ENCODE measurements at places on chromosomes 3 and 15.

- H3K27me3 ChIP-seq: no peaks in the 10 kb centered on the region
- H3K36me3 ChIP-seq: no peaks in the 10 kb centered on the region
- no peak for DNase-seq
- no peak overlapping the region for H3K27ac ChIP-seq
- H3K4me3 ChIP-seq: no peak overlapping the region
Observed at GRCh38 chr3:157384491-157384890, 52.2 kb upstream of the PTX3 start.

GRCh38 chr3:147421184-147421912 lies 12.2 kb downstream of the ZIC1 start:
- H3K4me1 ChIP-seq: no peaks in the 10 kb centered on the region
- peaks cover 40% of the 10 kb centered on the region for H3K27me3 ChIP-seq
- H3K36me3 ChIP-seq: no peaks in the 10 kb centered on the region
- H3K27ac ChIP-seq: no peak overlapping the region
- H3K4me3 ChIP-seq: no peak overlapping the region

- H3K27ac ChIP-seq: no peak overlapping the region
- DNase-seq: no peak
- no peaks in the 10 kb centered on the region for H3K4me1 ChIP-seq
Observed at GRCh38 chr3:116897382-116897781, 187.8 kb downstream of the TUSC7 start.

- no peak for DNase-seq
- H3K27ac ChIP-seq: no peak overlapping the region
- H3K27me3 ChIP-seq: no peaks in the 10 kb centered on the region
- H3K4me3 ChIP-seq: no peak overlapping the region
Observed at GRCh38 chr3:94293793-94294195, 230.9 kb downstream of the NSUN3 start.

DNA sequence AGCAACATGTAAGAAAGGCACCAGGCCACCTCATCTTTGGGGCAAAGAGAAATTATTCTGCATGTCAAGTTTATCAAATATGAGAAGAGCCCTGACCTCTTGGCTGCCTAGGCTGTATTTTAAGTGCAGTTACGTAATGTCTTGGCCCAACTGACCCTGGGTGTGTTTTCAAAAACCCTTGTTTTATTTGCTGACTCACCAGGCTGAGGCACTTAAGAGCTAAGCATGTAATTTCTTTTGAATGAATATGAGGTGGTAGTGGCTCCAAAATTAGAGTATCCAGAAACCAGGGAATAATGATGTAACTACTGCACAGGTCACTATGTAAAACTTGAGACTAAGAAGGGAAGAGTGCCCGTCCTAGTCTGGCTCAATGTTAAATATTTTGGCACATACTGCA lies 24.3 kb downstream of the PGPEP1L start:
- H3K36me3 ChIP-seq: no peaks in the 10 kb centered on the region
- H3K4me1 ChIP-seq: peaks cover 23% of the 10 kb centered on the region
- H3K4me3 ChIP-seq: no peak overlapping the region
- DNase-seq: no peak
- no peaks in the 10 kb centered on the region for H3K27me3 ChIP-seq
- H3K27ac ChIP-seq: peak overlapping the region; percentile 87

- H3K36me3 ChIP-seq: peaks cover 55% of the 10 kb centered on the region
- H3K27me3 ChIP-seq: no peaks in the 10 kb centered on the region
- H3K4me1 ChIP-seq: no peaks in the 10 kb centered on the region
Observed at GRCh38 chr3:125017406-125017805, 38.4 kb downstream of the HEG1 start.

- DNase-seq: no peak
- no peaks in the 10 kb centered on the region for H3K36me3 ChIP-seq
- H3K27me3 ChIP-seq: no peaks in the 10 kb centered on the region
- H3K4me1 ChIP-seq: no peaks in the 10 kb centered on the region
- no peak overlapping the region for H3K27ac ChIP-seq
Observed at GRCh38 chr3:46503200-46503874, 5.6 kb downstream of the RTP3 start.

DNA sequence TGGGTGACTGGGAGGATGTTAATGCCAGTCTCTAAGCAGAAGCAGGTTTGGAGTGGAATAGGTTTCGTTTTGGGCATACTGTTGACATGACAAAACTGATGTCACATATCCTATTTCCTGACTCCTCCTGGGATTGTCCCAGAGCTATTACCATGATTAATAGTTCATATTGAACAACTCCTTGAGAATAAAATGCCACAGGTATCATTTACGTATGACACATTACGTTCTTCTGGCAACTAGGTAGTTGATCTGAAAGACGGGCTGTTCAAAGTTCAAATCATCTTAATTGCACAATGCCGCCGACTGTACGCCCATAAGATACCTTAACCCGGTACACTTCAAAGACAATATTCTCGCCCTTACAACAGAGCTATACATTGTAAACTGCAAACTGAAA lies 1.4 kb upstream of the RAB5A start:
- no peaks in the 10 kb centered on the region for H3K27me3 ChIP-seq
- peaks cover 10% of the 10 kb centered on the region for H3K4me1 ChIP-seq
- H3K36me3 ChIP-seq: no peaks in the 10 kb centered on the region
- H3K27ac ChIP-seq: no peak overlapping the region

GRCh38 chr3:119731560-119732343 lies 28.9 kb downstream of the CFAP91 start:
- H3K4me1 ChIP-seq: no peaks in the 10 kb centered on the region
- H3K27ac ChIP-seq: no peak overlapping the region
- DNase-seq: no peak

GRCh38 chr3:23750573-23751210 lies 55.1 kb upstream of the UBE2E1 start:
- H3K4me3 ChIP-seq: no peak overlapping the region
- no peaks in the 10 kb centered on the region for H3K36me3 ChIP-seq
- no peak overlapping the region for H3K27ac ChIP-seq
- H3K27me3 ChIP-seq: no peaks in the 10 kb centered on the region
- no peaks in the 10 kb centered on the region for H3K4me1 ChIP-seq
- no peak for DNase-seq

DNA sequence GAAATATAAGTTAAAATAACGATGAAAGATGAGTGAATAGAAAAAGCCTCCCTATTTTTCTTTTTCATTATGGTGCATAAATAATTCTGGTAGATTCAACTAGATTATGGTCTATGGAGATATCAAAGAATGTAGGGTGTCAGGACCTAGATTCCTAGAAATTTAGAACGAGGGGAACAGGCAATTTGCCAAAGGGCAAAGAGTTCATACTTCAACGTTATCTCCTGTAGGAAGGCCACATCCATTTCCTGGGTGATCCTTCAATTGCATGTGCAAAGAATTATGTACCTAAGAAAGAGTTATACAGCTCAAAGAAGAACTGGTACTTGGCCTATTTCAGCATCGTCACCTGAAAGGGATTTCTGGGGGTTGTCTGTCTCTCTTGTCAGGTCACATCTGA lies 351.8 kb downstream of the FOXP1 start:
- no peak for DNase-seq
- H3K36me3 ChIP-seq: no peaks in the 10 kb centered on the region
- H3K27ac ChIP-seq: peak overlapping the region; percentile 23
- H3K4me1 ChIP-seq: peaks cover 23% of the 10 kb centered on the region
- H3K27me3 ChIP-seq: no peaks in the 10 kb centered on the region

GRCh38 chr3:151841801-151842200 lies 27.9 kb downstream of the AADAC start:
- H3K27ac ChIP-seq: no peak overlapping the region
- H3K4me1 ChIP-seq: peaks cover 4% of the 10 kb centered on the region
- no peaks in the 10 kb centered on the region for H3K36me3 ChIP-seq
- H3K4me3 ChIP-seq: no peak overlapping the region
- DNase-seq: no peak

DNA sequence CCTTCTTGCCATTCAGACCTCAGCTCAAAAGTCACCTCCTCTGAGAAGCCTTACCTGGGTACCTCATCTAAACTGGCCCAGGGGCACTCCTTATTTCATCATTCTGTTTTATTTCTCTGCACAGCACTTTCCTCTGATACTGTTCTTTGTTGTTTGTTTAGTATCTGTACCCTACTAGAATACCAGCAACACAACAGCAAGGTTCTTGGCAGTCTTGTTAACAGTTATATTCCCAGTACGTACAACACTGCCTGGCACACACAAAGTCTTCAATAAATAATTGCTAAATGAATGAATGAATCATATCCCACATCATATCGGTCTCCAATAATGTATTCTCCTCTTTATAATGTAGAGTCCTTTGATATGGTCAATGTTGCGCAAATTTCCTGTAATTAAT lies 188.1 kb downstream of the FOXP1 start:
- no peak overlapping the region for H3K27ac ChIP-seq
- H3K36me3 ChIP-seq: no peaks in the 10 kb centered on the region
- H3K27me3 ChIP-seq: no peaks in the 10 kb centered on the region

- no peaks in the 10 kb centered on the region for H3K27me3 ChIP-seq
- no peak overlapping the region for H3K4me3 ChIP-seq
- H3K36me3 ChIP-seq: no peaks in the 10 kb centered on the region
- no peaks in the 10 kb centered on the region for H3K4me1 ChIP-seq
Observed at GRCh38 chr15:36832774-36833463, 253.5 kb downstream of the CDIN1 start.

- no peaks in the 10 kb centered on the region for H3K36me3 ChIP-seq
- no peaks in the 10 kb centered on the region for H3K4me1 ChIP-seq
- no peaks in the 10 kb centered on the region for H3K27me3 ChIP-seq
- DNase-seq: no peak
- H3K27ac ChIP-seq: no peak overlapping the region
Observed at GRCh38 chr3:107822308-107822707, 268.5 kb downstream of the CD47 start.

- no peak overlapping the region for H3K4me3 ChIP-seq
- peaks cover 9% of the 10 kb centered on the region for H3K4me1 ChIP-seq
- DNase-seq: peak; percentile 71
Observed at GRCh38 chr3:11211531-11212298, 57.4 kb downstream of the HRH1 start.

DNA sequence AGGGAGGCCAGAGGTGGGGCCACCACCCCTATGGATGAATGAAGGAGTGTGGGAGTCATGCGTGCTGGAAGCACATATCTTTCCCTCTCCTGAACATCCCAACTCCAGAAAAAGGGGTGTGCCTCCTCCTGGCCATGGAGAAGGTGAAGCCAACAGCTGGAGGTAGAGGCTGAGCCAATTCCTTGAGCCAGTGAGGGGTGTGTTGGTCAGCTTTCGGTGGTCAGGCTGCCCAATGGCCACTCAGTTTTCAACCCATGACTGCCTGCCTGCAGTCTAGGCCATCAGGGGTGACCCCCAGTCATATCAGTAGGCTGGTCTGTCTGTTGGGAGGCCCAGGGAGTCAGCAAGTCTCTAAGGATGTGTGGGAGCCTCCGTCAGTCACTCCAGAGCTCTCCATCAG lies 13.6 kb downstream of the PTH1R start:
- peaks cover 18% of the 10 kb centered on the region for H3K4me1 ChIP-seq
- H3K36me3 ChIP-seq: no peaks in the 10 kb centered on the region
- no peak for DNase-seq
- no peak overlapping the region for H3K27ac ChIP-seq

DNA sequence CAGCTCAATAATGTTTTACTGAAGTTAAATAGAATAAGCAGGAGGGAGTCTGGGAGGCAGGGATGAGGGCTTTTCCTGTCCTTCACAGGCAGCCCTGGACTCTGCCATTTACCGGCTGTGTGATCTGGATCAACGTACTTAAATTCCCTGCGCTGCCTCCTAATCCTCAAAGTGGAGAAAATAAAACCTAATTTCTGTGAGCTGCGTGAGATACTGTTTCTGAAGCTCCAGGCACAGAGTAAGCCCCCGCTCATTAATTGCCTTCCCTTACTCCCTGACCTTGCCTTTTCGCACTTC lies 278 bp upstream of the PDIA5 start:
- no peaks in the 10 kb centered on the region for H3K36me3 ChIP-seq
- no peak for DNase-seq
- H3K27me3 ChIP-seq: no peaks in the 10 kb centered on the region
- peak overlapping the region; percentile 92 for H3K4me3 ChIP-seq
- H3K4me1 ChIP-seq: peaks cover 15% of the 10 kb centered on the region

GRCh38 chr3:45751537-45752242 lies 44.6 kb downstream of the SLC6A20 start:
- no peaks in the 10 kb centered on the region for H3K27me3 ChIP-seq
- H3K27ac ChIP-seq: no peak overlapping the region
- no peak for DNase-seq
- H3K4me3 ChIP-seq: no peak overlapping the region
- H3K36me3 ChIP-seq: peaks cover 7% of the 10 kb centered on the region

GRCh38 chr15:67097930-67098740 lies 32.7 kb downstream of the SMAD3 start:
- no peaks in the 10 kb centered on the region for H3K27me3 ChIP-seq
- H3K36me3 ChIP-seq: peaks cover 9% of the 10 kb centered on the region
- H3K27ac ChIP-seq: peak overlapping the region; percentile 32
- peak overlapping the region; percentile 12 for H3K4me3 ChIP-seq

- H3K4me3 ChIP-seq: peak overlapping the region; percentile 92
- peak; percentile 72 for DNase-seq
- H3K27me3 ChIP-seq: no peaks in the 10 kb centered on the region
- peaks cover 26% of the 10 kb centered on the region for H3K36me3 ChIP-seq
Observed at GRCh38 chr15:73994912-73995622, 551 bp downstream of the PML start.

DNA sequence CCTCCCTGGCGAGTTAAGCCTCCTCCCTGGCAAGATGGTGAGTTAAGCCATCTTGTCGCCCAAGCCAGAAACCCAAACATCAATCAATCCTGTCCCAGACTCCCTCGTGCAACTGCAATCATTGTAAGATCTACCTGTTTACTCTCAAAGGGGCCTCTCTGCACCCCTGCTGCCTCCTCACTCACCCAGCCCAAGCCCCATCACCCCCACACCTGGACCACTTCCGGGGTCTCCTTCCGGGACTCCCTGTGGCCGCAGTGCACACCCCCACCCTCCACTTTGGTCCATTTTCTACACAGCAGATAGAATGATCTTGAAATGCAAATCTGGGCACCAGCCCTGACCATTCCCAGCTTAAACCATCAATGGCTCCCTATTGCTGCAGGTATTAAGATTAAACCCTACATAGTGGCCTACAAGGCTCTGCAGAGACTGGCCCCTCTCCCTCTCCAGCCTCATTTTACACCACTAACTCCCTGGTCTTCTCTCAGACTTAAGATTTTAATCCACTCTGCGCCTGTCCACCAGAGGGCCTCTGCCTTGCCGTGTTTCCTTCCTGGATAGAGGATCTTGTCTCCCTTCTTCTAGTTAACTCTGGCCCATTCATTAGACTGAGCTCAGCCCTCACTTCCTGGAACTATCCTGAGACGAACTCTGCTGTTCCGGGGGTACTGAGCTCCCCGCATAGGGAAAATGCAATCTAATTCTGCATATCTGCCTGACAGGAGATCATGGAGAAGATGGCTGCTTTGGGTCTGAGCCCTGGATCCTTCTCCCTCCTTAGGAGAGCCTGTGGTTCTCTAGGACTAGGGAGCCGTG lies 41.9 kb upstream of the SLC6A1 start:
- H3K27ac ChIP-seq: no peak overlapping the region
- no peaks in the 10 kb centered on the region for H3K27me3 ChIP-seq
- no peak for DNase-seq
- no peaks in the 10 kb centered on the region for H3K4me1 ChIP-seq

- H3K27me3 ChIP-seq: no peaks in the 10 kb centered on the region
- no peak overlapping the region for H3K27ac ChIP-seq
- H3K36me3 ChIP-seq: no peaks in the 10 kb centered on the region
- no peak for DNase-seq
- H3K4me1 ChIP-seq: no peaks in the 10 kb centered on the region
Observed at GRCh38 chr15:80240276-80240675, 11.7 kb downstream of the CTXND1 start.

- peaks cover 2% of the 10 kb centered on the region for H3K4me1 ChIP-seq
- no peaks in the 10 kb centered on the region for H3K36me3 ChIP-seq
- no peaks in the 10 kb centered on the region for H3K27me3 ChIP-seq
- H3K27ac ChIP-seq: no peak overlapping the region
Observed at GRCh38 chr15:73679964-73680363, 4.2 kb upstream of the CD276 start.

Data from ascending aorta (tissue), 2 donors.